ENCODE measurements at places on chromosomes 11 and 22.

GRCh38 chr11:61587951-61588727 is 7.3 kb upstream of the SYT7 start:
- peak; percentile 47 for DNase-seq
- no peak overlapping the region for H3K27ac ChIP-seq
- peaks cover 12% of the 10 kb centered on the region for H3K4me1 ChIP-seq
- no peaks in the 10 kb centered on the region for H3K36me3 ChIP-seq
- H3K27me3 ChIP-seq, result peaks cover 11% of the 10 kb centered on the region
- peak overlapping the region; percentile 65 for H3K4me3 ChIP-seq

- H3K36me3 ChIP-seq, result no peaks in the 10 kb centered on the region
- no peak overlapping the region for H3K27ac ChIP-seq
- no peak for DNase-seq
- H3K4me3 ChIP-seq, result no peak overlapping the region
- H3K27me3 ChIP-seq, result no peaks in the 10 kb centered on the region
Observed at GRCh38 chr11:43751726-43752125, 71.2 kb downstream of the HSD17B12 start.

GRCh38 chr11:130527636-130528297 is 79.3 kb downstream of the ADAMTS15 start:
- no peak overlapping the region for H3K4me3 ChIP-seq
- H3K36me3 ChIP-seq, result no peaks in the 10 kb centered on the region
- no peak for DNase-seq
- no peak overlapping the region for H3K27ac ChIP-seq

DNA sequence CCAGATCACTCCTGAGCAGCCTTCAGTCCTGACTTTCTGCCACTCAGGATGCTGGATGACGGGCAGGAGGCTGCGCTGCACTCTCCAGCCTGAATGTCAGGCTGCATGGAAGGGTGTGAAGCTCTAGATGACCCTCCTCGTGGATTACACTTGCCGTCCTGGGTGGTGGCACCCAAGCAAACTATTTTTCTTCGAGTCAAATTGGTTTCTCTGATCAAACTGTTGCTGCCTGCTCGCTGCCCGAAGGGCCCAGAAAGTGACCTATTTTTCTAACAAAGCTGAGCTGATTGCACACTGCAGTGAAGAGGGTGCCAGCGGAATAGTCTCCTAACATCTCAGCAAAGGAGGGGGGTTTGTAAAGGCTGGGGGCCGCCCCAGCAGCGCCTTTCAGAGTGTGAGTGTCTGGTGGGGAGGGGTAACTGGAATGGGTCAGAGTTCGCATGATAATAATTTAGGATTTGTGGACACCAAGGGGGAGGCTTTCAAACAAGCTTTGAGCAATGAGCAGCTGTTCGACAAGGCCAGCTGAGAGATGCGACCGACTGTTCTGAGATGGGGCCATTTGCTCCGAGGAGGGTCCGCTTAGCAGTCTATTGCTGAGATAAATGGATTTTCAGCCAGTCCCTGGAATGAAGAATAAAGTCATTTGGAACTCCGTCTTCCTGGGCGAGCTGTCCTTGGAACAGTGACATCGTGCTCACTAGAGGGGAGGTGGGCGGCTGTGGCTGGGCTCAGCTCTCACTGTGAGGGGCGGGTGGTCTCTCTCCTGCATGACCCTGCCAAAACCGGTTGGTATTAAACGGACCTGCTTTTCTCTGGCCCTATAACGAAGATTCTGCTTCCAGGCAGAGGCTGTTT is 537.6 kb downstream of the BRD1 start:
- DNase-seq, result no peak
- no peaks in the 10 kb centered on the region for H3K4me1 ChIP-seq
- H3K36me3 ChIP-seq, result no peaks in the 10 kb centered on the region
- H3K27me3 ChIP-seq, result no peaks in the 10 kb centered on the region
- no peak overlapping the region for H3K4me3 ChIP-seq
- H3K27ac ChIP-seq, result no peak overlapping the region

- peaks cover 18% of the 10 kb centered on the region for H3K4me1 ChIP-seq
- no peak overlapping the region for H3K27ac ChIP-seq
- H3K4me3 ChIP-seq, result no peak overlapping the region
- H3K36me3 ChIP-seq, result no peaks in the 10 kb centered on the region
Observed at GRCh38 chr11:72621008-72621610, 53.1 kb downstream of the PDE2A start.

Measured in CD8-positive, alpha-beta memory T cell (primary cell).